ENCODE measurements at places on chromosomes 7 and 10.

- peak; percentile 8 for DNase-seq
These were observed 199.7 kb downstream of the IMMP2L start for GRCh38 chr7:111362506-111363054.

GRCh38 chr10:24430591-24430990, 221.7 kb downstream of the KIAA1217 start:
- no peak for DNase-seq

GRCh38 chr10:17229717-17229966, 1.6 kb downstream of the VIM start:
- no peak for DNase-seq

DNA sequence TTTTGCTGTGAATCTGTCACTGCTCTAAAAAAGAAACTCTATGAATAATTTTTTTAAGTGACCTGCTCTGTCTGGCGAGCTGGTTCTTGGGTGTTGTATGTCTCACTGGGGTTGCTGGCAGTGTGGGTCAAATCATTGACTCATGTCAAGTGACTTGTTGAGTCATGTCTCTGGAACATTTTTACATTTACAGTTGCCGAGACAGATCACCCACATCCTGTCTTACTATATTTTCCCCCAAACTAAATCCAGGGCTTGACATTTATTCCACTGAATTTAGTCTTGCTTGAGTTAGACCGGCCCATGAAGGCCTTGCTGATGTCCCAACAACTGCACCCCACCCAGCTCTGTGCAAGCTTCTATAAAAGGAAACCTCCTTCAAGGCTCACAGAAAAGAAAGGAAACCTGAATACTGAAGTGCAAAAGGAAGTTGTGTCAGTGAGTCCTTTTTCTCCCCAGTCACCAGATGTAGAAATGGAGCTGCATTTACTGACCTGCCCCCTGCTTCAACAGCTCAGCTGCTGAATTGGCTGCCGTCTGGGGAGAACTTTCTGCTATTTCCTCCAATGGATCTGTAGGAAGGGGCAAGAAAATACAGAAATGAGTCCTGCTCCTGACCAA, 290.3 kb downstream of the TNS3 start:
- peak; percentile 93 for DNase-seq

DNA sequence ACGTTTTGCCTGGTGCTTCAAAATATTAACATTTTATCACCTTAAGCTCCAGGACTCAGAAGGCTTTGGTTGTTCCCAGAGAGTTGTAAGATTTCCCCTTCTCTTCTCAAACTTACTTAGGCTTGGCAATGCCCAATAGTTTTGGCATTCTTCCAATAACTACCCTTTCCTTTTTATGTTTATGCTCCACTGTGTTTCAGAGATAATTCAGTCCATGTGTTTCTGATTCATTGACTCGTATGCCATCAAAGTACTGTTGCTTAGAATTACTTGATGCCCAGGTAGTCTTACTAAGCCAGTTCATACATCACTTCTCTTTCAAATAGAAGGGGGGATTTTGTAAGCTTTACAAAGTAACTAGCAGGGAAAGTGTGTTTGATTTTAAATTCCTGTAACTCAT, 66.6 kb downstream of the AGMO start:
- DNase-seq = no peak

DNA sequence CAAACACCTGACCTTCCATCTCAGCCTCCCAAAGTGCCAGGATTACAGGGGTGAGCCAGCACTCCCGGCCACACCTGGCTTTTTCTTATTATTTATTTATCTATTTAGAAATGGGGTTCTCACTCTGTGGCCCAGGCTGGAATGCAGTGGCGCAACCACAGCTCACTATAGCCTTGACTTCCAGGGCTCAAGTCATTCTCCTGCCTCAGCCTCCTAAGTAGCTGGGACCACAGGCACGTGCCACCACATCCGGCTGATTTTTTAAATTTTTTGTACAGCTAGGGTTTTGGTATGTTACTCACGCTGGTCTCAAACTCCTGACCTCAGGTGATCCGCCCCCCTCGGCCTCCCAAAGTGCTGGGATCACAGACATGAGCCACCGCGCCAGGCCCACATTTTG, 56.9 kb upstream of the MYL10 start:
- DNase-seq = no peak

DNA sequence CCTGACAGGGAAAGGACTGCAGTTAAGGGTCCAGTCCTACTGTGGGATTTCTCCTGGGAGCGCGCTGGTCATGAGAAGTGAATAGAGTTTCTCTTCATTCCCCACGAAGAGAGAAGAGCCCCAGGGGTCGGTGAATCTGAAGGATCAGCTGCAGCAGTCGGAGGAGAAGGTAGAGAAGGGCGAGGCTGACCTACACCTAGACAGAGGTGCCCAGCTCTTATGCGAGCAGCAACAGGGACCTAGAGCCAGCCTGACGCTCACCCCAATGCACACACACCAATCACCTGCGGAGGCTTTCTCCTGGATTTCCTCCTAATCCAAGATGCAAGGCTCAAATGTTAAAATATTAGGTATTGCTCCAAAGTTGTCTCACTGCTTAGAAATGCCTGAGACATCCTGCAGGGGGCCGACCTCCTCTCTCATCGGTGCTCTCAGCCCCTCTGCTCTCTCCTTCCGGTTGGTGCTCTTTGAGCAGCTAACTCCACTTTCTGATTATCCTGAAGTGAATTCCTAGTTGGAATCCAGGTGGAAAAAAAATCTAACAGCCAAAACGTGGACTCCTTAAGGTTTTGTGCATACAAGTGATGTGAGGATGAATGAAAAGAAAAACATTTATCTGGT, 176.4 kb downstream of the AHR start:
- DNase-seq = peak; percentile 8

GRCh38 chr7:103877565-103877964, 111.9 kb downstream of the RELN start:
- no peak for DNase-seq

DNA sequence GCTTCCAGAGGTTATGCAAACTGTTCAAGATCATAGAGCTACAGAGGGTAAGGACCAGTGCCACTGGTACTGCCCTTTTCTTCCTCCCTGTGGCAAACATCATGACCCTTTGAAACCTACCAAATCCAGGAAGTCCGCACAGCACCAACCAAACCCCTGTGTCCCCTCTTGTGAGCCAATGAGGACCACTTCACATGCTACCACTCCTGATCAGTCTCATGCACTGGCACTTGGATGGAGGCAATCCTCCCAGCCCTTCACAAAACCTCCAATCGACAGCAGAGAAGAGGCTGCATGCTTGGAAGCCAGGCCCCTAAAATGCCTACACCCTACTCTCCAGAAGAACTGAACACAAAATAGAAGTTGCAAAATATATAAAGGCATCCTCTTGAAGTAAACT, 248.0 kb downstream of the TNS3 start:
- no peak for DNase-seq

- no peak for DNase-seq
These were observed 26.8 kb upstream of the DGKI start for GRCh38 chr7:137873524-137873923.

DNA sequence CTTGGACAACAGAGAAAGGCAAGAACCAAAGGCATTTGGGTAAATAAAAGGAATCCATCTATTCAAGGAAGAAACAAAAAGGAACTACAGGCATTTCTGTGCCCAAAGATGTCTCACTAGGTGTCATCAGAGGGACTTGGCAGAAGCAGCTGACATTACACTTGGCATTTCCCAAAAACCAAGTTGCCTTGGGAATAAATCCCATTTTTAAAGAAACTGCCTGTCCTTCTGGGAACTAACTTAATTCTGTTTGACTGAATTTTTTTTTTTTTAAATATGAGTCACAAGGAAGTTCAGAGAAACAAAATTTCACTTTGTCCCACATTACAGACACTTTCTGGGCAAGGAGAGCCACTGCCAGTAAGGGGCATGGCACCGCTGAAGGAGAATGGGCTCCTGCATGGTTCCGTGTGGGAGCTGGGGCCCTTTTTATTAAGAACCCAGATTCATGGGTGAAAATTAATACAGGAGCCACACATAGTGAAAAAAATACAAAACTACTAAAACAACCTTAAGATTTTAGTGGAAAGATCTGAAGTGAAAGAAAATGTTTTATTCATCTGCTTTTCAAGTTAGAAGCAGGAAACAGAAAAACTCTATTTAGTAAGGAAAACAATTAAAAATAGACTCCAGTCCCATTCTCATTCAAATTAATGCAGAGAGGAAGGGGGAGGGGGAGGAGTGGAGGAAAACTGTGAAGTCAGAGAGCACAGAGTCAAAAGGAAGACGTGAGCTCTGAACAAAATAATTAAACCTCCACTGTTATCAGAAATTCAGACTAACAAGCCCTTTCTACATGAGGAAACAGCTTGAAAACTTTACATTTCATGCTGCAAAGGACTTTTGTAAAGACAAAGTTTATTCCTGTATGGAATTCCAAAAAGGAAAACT, 118.4 kb upstream of the PDLIM1 start:
- no peak for DNase-seq

DNA sequence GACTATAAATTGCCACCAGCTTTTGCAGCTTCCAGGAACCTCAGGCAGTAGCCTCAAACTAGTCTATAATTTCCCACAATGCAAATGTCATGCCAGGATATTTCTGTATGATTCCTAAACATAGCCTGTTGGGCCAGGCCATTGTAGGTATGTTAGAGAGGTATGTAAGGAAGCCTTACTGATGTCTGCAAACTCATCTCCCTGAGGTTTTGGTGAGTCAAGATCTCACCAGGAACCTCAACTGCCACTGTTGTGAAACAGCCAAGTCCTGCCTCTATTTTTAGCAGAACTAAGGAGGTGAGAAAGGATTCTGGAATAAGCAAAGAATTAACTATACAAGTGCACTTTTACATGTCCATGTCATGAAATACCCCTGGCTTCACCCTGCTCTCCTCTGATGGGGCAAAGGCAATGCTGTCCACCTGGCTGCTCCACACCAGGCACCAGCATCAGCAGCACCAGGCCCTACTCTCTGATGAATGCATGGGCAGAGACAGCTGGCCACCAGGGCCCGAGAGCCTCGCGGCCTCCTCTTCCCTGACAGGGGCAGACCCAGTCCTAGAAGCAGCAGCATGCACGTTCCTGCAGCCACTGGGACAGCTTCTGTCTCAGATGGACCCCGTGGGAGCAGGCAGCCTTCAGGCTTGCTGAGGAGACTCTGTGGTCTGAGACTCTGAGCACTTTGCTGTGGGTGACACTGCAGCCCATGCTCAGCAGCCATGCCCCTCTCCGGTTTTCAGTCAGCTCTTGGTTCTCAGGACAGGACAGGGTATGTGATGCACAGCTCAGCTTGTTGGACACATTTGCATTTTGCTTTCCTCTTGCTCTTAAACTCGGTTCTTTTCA, 147.3 kb downstream of the ZMYND11 start:
- no peak for DNase-seq

DNA sequence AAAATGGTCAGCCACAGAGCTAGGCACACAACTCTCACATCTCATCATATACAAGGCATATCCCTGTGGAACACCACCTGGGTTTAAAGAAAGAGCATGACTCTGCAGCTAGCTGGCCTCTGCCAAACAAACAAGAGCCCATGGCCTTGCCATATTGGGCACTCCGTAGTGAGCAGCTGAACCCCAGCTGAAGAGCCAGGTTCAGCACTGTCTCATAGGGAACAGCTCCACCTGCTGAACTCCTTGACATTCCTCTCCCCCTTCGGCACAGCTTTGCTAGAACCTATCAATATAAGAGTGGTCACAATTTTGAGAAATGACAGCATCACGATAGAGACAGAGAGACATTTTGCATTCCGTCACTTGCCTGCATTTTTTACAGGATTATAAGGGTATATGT, 20.0 kb downstream of the SORCS1 start:
- DNase-seq = peak; percentile 3

GRCh38 chr10:132671228-132672154, 114.5 kb downstream of the NKX6-2 start:
- DNase-seq = no peak

DNA sequence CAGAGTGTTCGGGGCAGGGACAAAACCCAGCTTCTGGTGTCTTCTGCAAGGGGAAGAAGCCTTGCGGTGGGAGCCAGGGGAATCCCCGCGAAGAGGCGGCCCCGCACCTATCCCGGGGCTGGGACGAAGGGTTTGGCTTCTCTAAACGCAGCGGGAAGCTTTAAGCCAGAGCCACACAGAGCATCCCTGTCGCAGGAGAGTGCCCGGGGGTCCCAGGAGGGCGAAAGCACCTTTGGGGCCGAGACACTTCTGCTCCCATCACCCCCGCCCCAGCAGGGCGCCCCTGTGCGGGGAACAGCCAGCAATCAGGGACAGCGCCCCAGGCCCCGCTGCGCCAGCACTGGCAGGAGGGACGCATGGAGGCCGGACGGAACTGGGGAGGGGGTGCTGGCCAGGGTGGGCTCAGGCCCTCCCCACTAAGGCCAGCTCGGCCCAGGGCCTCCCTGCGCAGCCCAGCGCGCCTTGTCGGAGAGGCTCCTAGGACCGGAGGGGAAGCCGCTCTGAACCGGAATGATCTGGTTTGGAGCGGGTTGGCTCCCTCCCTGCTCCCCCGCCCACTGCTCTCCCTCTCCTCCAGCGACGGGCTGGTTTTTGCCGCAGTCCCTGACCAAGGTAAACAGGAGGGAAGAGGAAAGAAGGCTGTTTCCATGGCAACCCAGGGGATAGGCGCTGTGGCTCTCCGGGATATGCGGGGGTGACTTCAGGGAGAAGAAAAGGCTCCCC, 63.9 kb downstream of the TMEM209 start:
- DNase-seq = no peak

DNA sequence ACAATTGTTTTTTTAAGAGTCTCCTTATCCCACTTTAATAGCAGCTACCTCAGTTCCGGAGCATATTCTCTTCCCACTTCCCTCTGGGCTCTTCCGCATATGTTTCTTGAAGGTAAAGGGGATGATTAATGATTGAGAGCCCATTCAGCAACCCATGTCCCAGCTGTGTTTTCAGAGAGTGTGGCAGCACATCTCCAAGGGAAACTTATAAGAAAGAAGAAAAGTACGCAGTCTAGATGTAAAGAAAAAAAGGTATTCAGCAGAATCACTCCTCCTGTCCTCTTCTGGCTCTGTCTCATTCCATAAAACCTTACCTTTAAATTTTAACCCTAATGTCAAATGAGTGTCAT, 9.7 kb upstream of the ANKRD7 start:
- DNase-seq = no peak

- DNase-seq = no peak
These were observed 33.5 kb upstream of the CCDC7 start for GRCh38 chr10:32412499-32412853.

DNA sequence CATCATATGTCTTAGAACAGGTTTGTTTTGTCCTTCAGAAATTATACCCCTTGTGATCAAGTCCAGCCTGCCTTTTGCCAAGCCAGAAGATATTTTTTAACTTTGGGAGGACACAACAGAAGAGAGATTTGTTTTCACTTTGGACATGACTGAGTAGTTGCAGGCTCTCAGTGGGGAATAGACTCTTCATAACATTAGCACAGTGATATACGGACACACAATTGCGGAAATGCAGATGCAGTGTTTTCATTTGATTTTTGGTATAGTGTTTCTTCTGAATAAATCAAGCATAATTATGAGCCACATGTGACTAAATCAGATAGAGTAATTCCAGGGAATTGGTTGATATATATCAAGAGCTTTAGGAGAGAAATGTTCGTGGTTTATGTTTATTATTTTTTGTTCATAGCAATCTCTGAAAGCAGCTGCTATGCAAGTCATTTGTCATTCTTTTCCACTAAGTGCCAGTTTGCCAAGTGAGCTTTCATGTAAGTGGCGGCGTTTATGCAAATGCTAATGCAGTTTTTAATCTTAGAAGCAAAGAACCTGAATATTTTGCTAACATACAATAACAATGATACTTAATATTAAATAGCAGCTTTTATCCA, 69.6 kb upstream of the HDAC9 start:
- DNase-seq = no peak

All from ACHN (cell line).